ENCODE measurements at places on chromosomes 6 and 20.

DNA sequence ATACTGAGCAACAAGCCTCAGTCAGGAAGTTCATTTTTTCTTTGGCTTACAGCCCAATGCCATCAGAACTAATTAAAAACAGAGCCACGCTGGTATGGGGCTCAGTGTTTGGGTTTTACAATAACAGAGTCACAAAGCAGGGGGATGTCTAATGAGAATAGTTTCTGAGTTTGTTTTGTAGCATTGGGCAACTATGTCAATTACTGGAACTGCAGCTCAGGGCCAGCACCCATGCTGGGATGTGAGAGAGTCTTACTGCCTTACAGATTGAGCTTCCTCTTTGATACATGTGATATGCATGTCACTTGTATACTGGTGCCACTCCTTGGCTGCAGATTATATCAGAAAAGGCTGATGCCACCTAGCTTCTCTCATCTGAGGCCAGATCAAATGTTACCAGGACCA, 117.6 kb downstream of the TFAP2B start:
- no peak for DNase-seq

- DNase-seq = no peak
These were observed 220.0 kb downstream of the ADGRG6 start for GRCh38 chr6:142521791-142522190.

- no peak for DNase-seq
These were observed at the start of gene PI3 for GRCh38 chr20:45174434-45175364. TSS of gene PI3 (plus strand) at chr20:45174902. CDS start at chr20:45174923, 21 bp downstream.

DNA sequence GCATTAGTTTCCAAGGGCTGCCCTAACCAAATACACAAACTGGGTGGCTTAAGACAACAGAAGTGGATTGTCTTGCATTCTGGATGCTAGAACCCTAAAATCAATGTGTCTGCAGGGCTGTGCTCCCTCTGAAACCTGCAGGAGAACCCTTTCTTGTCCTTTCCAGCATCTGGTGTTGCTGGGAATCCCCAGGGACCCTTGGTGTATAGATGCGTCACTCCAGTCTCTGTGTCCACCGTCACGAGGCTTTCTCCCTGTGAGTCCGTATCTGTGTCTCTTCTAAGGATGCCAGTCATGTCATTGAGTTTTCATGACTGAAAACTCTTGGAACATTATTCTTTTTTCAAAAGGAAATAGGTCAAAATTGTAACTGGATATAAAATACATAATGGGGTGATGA, 142.9 kb downstream of the RNASET2 start:
- no peak for DNase-seq

DNA sequence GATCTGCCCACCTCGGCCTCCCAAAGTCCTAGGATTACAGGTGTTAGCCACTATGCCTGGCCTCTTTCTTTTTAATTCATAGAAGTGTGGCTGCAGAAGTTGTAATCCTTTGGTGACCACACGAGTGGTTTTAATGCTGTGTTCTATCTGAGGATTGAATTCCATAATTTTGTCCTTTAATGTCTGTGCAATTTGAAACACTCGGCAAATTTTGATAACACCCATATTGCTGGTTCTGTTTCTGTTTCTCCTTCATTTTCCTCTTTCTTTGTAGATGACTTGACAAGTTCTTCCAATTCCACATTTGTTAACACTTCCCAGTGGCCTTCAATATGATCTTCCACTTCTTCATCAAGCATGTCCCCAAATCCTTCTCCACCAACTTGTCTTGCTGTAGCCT, 2.8 kb upstream of the CHMP4B start:
- DNase-seq = no peak

GRCh38 chr6:64050590-64050989, 415.0 kb downstream of the PHF3 start:
- DNase-seq = no peak

- DNase-seq = no peak
These were observed 40.3 kb upstream of the AHI1 start for GRCh38 chr6:135537741-135538301.

DNA sequence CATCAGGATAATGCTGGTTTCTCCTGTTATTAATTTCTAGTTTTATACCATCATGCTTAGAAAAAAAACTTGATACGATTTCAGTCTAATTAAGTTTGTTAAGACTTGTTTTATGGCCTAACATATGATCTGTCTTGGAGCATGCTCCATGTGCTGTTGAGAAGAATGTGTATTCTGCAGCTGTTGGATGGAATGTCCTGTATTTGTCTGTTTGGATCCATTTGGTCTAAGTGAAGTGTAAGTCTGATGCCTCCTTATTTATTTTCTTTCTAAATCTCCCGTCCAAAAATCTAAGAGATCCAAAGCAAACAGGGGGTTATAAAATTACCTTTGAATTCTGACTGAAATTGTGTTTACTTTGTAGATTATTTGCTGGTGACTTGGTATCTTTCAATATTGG, 30.0 kb upstream of the PRND start:
- DNase-seq = no peak

DNA sequence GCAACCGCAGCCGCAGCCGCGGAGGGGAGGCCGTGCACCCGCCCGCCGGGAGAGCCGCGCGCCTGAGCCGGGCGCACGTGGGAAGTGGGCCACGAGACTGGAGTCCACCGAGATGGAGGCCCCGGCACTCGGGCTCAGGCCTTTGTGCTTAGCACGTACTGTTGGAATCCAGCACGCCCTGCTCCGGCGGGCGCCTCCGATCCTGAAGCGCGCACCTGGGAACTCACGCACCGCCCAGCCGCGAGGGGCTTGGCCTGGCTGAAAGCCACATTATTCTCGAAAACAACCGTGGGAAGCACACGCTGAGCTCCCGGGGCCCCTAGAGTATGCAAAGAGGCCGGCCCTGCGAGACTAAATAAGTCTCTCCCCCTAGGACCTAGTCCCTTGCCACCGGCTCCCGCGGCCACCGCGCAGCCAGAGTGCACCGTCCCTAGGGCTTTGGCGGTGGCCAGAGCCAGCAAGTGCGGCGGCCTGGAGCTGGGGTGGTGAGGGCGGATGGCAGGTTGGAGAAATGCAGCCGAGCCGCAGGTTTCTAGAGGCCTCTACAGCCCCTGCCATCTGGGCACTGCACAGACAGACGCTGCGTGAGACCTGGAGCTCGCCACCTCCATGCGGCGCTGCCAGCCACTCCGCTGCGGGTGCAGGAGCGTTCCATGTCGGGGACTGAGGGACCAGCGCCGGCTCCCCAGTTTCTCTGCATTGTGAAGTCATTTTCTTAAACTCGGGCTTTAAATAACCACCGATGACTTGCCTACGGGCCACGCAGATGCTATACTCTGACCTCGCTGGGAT, 42.0 kb upstream of the LY86 start:
- no peak for DNase-seq

GRCh38 chr6:69422475-69422874, 374.3 kb downstream of the LMBRD1 start:
- DNase-seq = no peak

GRCh38 chr6:109397020-109397419, 14.8 kb upstream of the CD164 start:
- DNase-seq = no peak

- no peak for DNase-seq
These were observed 50.0 kb upstream of the PTPN1 start for GRCh38 chr20:50460115-50460607.

DNA sequence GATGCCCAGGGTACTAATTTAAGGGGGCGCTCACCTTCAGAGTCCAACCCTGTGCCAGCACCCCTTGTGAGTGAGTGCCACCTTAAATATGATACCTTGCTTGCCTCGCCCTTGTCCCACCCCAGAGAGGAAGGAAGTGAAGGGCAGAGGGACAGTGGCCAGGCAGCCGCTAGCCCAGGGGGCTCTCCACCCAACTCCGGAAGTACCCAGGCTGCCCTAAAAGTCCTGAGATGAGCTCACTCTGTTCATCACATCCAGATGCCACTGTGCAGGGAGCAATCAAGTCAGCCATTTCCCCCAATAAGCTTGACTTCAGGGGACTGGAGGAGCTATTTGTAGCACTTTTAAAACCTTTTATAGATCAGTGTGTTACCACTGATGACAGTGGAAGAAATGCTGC, 25.0 kb upstream of the STX16 start:
- DNase-seq = no peak

GRCh38 chr6:36604090-36605060, 10.2 kb downstream of the SRSF3 start:
- no peak for DNase-seq

DNA sequence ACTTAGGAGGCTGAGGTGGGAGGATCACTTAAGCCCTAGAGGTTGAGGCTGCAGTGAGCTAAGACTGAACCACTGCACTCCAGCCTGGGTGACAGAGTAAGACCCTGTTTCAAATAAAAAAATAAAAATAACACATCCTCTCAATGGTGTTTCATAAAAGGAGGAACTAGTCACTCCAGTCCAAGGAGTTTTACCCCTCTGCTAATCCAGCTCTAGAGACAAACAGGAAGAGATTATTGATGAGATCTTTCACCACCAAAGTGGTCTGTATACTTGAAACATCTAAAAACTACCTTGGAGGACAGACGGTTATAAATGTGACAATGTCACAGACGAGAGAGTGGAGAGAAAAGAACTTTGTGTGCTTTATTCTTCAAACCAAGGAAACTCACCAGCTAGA, 58.2 kb downstream of the PIGU start:
- no peak for DNase-seq

- DNase-seq = no peak
These were observed 184.1 kb upstream of the GMDS start for GRCh38 chr6:2429460-2429859.

GRCh38 chr6:44735630-44735963, 348.1 kb downstream of the CDC5L start:
- peak; percentile 1 for DNase-seq

- DNase-seq = no peak
These were observed 141.2 kb downstream of the JARID2 start for GRCh38 chr6:15387118-15387517.

- DNase-seq = no peak
These were observed 91.7 kb upstream of the NFATC2 start for GRCh38 chr20:51634257-51634656.

GRCh38 chr20:35611482-35611881, 4.1 kb upstream of the SPAG4 start:
- DNase-seq = no peak

GRCh38 chr20:18527836-18528235, 20.1 kb downstream of the SEC23B start:
- DNase-seq = no peak

DNA sequence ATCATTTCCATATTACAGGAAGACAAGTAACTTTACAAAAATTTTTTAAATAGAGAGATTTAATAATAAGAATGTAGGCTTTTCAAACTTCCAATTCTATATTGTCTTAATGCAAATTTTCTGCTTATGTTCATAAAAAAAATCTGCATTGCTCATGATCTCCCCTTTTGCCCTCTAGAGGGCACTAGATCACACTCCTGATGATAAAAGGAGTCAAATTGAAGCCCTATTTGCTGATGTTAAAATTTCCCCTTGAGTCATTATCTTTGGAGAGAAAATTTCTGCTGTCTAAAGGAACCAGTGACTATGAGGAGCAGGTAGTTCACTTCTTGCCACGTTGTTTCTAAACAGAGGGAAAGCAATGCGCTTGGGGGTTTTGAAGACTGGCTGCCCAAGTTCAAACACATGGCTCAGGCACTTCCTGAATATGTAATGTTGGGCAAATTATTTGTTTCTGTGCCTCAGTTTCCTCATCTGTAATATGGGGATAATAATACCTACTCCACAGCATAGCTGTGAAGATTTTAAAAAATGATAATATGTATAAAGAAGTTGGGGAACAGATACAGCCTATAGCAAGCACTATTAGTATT, 874.2 kb downstream of the TFAP2A start:
- DNase-seq = no peak

DNA sequence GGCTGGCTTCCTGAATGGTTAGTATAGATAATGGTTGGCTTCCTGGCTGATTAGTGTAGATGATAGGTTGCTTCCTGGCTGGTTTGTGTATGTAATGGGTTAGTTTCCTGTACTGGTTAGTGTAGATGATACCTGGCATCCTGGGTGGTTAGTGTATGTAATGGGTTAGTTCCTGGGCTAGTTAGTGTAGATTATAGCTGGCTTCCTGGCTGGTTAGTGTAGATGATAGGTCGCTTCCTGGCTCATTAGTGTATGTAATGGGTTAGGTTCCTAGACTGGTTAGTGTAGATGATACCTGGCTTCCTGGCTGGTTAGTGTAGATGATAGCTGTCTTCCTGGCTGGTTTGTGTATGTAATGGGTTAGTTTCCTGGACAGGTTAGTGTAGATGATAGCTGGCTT, 200.3 kb downstream of the TAF4 start:
- DNase-seq = no peak

- DNase-seq = no peak
These were observed 8.3 kb upstream of the TNXB start for GRCh38 chr6:32117461-32117860.

DNA sequence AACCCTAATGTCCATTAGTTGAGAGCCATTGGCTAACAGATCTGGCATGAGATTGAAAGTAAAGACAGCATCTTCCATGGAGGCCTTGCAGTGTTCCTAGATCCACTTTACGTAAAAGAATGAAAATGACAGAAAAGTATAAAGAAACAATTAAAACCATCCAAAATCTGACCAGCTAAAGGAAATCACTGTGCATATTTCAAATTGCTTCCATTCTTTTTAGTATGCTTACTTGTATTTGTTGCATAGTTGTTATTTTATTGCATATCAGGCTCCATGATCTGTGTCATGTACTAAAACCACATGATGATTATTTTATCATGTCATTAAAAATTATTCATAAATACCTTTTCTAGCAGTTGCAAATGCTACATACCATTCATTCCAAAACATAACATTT, 67.9 kb downstream of the GCLC start:
- DNase-seq = no peak

DNA sequence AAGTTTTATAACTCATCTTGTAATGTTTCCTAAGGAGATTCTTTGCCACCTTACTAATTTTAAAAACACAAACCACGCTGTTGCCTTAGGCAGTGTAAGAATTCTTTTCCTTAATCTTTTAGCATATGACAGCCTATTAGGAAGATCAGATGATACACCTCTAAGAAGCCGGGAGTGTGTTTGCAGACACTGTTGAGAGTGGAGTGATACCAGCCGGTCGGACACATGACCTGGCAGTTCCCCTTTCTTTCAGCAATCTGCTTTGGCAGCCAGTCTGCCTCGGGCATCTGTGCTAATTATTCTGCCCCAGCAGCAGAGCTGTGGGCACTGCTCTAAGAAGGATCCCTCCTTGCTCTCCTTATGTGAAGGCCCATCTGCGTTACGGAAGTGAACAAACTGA, 50.9 kb downstream of the PLCB4 start:
- no peak for DNase-seq
